ENCODE measurements at places on chromosomes 2 and 18.

DNA sequence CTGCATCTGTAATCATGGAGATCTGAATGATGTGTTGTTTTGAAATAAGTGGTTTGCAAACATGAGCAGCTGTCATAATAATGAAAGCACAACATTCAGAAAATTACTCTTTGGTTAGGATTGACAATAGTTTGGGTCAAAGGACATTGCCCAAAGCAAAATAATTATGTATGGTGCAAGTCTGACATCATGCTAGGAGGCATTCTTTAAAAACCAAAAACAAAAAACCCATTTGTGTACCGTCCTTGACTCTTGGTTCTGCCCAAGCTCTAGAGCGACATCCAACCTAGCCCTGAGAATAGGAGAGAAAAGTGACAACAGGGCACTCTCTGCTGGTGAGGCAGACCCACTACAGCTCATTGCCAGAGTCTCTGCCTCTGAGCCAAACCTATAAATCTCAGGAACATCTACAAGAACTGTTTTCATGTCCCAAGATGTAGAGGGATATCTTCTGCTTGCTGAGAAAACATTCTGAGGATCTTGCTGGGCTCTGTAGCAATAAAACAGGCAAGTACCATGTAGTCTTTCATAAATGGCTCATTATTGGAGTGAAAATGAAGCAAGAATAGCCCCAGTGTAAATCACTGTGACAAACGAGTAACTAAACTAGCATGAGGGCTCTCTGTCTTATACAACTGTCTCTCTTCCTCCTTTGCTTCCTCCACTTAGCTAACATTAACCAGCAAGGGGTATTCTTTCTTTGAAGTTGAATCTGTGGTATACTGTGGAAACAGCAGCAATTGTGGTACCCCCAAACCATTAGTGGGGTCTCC lies 266.8 kb upstream of the CXCR4 start:
- DNase-seq: peak; percentile 50

GRCh38 chr18:47345291-47345690 lies 93.8 kb upstream of the SKOR2 start:
- DNase-seq: no peak

GRCh38 chr2:31688282-31688681 lies 107.5 kb upstream of the SRD5A2 start:
- no peak for DNase-seq

GRCh38 chr2:68465081-68465916 lies 1.8 kb downstream of the FBXO48 start:
- DNase-seq: no peak

DNA sequence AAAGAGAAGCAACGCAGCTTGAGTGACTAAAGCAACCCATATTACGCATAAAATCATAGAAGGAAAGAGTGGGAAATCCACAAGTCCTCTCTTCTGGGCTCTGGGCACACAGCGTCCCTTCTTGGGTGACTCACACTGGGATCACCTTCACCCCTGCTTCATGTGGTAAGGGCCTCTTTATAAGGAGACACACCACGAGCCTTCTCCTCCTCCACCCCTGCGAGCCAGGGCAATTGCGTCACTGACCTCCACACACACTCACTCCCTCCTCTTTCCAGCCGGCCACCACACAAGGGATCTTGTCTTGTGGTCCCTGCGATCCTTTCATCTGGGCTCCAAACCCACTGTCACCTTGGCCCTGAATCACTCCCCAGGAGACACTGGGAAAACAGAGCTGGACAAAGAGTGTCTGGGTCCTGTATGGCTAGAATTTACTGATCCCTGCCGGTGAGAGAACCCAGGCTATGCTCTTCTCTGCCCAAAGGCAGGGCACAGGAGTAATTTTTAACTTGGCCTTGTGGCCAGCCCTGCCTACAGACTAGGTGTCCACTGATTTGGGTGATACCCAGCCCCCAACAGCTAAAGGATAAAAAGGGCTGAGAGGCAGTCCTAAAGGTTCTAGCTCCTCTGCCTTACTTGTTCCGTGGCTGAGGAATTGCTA lies 35.3 kb downstream of the NHEJ1 start:
- DNase-seq: no peak

- peak; percentile 81 for DNase-seq
Observed at GRCh38 chr2:34012715-34013302, 413.7 kb upstream of the FAM98A start.

DNA sequence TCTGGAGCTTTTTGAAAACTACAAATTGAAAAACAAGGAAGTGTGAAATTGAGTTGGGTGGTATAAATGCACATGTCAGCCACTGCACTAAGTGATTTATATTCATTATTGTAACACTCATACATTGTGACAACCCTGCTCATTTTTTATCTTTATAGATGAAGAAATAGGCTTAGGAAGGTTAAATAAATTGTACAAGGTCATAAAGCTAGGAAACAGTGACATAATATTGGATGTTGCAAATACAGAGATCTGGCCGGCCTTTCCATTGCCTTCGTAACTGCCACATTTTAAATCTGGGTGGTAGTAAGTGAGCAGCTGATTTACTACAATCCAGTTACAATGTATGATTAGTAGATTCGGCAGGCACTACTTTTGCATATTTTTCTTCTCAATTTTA lies 76.6 kb upstream of the LPIN2 start:
- DNase-seq: no peak

GRCh38 chr2:154331784-154332183 lies 366.7 kb upstream of the KCNJ3 start:
- no peak for DNase-seq

- DNase-seq: no peak
Observed at GRCh38 chr2:201930831-201931230, 102.8 kb upstream of the FZD7 start.

DNA sequence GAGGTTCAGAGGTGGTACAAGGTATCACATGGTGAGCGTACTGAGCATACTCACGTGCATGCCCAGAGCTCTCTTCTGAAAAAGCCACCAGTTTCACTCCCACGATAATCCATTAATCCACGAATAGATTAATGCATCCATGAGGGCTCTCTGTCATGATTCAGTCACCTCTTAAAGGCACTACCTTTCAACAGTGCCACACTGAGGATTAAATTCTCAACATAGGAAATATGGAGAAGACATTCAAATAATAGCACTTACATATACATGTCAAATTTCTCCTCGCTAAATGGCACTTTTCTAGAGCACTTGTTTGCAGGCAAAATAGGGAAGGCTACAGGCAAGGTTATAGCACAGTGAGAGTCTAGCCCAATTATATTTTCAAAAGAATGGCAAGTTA lies 825.9 kb downstream of the TRIB2 start:
- DNase-seq: no peak

DNA sequence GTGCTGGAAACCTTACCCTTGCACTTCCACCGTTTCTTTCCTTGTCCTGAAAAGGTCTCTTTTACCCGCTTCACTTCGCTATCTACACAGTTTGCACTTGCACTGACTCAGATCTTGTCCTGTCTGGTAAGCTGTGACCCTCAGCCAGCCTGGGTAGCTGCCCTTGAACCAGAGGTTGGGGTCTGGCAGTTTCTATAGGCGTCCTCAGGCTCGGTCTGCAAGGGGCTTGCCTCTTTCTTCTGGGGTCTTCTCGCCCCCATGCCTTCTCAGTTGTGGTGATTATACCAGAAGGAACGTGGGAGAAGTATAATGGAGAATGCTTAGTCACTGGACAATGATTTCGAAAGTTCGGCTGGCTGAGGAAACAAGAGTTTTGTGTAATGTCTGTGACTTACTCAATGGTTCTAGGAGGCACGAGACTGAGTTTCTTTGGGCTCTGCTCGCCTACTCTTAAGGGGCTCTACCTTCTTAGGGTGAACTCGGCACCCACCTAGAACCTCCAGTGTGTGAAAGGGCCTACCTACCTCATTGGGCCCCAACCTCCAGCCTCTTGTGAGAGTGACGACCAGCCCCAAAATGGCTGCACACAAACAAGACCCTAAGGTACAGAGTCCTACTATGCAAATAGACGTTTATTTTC lies 6.9 kb upstream of the STAT1 start:
- DNase-seq: no peak

DNA sequence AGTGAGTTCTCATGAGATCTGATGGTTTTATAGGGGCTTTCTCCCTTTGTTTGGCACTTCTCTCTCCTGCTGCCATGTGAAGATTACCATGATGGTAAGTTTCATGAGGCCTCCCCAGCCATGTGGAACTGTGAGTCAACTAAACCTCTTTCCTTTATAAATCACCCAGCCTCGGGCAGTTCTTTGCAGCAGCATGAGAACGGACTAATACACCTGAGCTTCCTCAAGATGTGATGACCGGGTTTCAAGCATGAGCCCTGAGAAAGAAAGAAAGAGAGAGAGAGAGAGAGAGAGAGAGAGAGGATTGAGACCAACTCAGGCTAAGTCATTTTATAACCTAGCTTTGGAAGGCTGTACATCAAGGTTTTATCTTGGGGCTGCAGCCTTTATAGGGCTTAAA lies 167.7 kb upstream of the SERPINE2 start:
- no peak for DNase-seq

DNA sequence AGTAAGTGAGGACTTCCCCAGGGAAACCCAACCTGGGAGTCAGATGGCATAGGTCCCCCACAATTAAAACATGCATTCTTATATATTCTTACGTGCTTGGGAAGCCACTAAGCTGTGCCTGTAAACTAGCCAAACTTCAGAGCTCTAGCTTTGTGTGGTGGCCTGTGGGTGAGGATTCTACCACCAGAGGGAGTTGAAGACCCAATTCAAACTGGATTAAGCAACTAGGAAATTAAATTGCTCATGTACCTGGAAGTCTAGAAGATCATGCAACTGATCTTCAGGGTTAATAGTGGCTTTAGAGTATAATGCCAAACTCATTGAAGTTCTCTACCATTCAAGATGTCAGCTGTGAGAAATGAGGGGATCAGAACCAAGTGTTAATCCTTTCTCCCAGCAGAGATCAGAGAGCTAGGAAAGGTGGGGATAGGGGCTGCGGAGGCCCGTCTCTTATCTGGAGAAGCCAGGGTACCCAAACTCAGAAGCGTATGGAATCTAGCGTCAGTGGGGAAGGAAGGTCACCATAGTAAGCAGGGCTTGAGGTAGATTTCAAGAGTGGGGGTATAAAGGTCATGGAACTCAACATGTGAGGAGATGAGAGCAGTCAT lies 53.2 kb upstream of the CCDC85A start:
- peak; percentile 44 for DNase-seq

DNA sequence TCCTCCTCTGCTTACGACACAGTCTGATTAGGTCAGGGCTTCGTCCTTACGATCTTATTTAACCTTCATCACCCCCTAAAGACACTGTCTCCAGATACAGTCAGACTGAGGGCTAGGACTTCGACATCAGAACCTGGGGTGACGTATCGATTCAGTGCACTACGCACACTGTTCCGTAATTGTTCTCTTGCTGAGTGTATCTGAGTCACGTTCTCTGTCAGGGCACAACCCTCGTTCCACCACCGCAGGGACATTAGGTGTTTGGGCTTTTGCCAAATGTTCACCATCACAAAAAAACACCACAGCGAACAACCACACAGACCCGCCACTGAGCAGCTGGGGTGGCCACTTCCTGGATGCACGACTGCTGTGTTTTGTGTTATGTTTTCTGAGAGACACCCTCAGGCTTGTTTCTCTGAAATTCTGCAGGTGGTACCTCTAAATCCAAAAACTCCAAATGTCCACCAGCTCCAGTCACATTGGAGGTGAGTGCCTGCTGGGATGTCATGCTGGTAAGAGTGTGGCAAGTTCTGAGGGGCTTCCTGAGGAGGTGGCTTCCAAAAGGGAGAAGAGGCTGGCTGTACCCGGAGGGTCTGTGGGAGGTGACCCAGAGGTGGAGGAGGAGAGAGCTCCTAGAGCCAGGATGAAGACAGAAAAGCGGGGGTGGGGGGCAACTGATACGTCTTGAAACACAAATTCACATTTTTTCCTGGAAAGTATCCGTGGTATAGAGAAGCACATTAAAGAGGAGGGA lies 66.6 kb downstream of the ADNP2 start:
- no peak for DNase-seq

- DNase-seq: no peak
Observed at GRCh38 chr2:85312404-85312803, 15.4 kb downstream of the TGOLN2 start.

DNA sequence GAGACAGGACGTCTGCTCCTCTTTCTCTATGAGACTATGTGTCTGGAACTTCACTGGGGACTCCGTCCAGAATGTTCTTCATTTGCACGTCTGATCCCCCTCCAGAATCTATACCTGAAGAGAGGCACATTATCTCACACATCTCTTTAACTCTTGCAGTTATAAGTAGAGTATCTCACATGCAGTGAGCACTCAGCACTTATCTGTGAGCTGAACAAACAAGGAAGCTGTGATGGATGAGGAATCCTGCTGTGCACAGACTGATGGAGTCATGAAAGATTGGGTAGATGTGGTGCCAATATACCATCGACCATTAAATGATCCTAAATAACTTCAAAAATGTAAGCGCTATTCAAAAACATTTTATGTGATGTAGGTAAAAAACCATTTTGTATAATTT lies 888.3 kb upstream of the CELF4 start:
- no peak for DNase-seq

GRCh38 chr18:25305584-25305983 lies 46.4 kb downstream of the ZNF521 start:
- no peak for DNase-seq

DNA sequence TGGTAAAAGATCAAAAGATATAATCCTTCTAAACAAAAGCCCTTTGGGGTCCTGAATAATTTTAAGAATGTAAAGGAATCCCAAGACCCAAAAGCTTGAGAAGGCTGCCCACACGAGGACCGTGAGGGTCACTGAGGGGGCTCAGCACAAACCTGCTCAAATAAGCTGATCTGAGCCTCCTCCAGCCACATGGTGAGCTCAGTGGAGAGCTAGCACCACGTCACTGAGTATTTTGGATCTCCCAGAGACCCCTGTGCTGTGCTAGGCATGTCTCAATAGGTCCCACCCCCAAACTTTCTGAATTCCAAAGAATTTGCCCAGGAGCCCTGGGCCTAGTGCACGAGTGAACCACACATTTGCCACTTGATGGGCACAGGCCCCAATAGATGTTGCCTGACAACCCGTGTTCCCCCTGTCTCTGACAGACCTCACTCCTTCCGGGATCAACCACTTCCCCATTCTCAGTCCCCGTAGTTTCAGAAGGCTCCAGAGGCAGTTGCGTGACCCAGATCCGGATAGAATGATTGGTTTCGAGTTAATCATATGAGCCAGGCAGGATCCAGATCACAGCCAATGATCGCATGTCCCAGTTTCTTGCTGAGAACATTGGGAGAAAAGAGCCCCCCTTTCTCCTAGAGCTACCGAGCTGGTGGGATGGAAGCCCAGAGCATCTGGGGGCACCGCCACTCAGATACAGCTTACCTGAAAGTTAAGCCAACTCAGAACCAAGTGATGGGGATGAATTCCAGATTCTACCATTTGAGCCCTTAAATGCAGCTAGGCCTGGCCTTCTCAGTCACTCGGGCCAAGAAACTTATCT lies 203.8 kb downstream of the TNS1 start:
- no peak for DNase-seq
